GM12878 (cell line): ENCODE measurements at places on chromosomes 12 and 14.
A peak's percentile ranks its signal among the peaks of the same experiment; 100 is the strongest.

- DNase-seq = no peak
These were observed 116.2 kb downstream of the EGLN3 start for GRCh38 chr14:33834466-33835260.

DNA sequence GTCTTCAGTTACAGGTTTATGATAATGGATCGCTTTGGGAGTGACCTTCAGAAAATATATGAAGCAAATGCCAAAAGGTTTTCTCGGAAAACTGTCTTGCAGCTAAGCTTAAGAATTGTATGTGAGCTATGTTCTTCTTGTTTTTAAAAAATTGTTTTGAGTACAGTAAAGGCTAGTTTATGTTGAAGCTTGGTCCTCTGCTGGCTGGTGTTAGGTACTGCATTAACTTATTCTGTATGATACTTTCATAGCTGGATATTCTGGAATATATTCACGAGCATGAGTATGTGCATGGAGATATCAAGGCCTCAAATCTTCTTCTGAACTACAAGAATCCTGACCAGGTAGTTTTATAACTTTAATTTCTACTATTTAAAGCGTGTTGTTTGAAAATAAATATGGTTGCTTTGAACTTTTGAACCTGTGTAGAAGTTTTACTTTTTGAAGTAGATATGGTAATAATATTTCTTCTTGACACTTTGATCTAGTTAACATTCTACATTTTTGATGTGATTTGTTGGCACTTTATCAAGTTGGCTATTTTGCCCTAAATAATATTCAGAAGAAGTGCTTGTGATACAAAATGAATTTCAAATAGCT lies 55.7 kb downstream of the VRK1 start:
- DNase-seq = peak; percentile 4

DNA sequence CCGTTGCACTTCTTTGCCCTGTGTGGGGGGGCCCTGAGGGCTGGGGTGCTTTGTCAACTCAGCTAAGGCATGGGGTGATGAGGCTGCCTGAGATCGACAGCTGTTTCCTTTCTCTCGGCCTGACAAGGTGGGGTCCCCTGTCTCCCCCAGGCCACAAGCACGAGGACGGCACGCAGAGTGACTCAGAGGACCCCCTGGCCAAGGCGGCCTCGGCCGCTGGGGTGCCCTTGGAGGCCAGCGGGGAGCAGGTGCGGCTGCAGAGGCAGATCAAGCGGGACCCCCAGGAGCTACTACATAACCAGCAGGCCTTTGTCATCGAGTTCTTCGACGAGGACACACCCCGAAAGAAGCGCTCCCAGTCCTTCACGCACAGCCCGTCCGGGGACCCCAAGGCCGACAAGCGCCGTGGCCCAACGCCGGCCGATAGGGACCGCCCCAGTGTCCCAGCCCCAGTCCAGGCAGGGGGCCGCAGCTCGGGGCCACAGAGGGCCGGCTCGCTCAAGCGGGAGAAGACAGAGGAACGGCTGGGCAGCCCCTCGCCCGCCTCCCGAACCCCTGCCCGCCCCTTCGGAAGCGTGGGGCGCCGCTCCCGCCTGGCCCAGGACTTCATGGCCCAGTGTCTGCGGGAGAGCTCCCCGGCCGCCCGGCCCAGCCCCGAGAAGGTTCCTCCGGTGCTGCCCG lies 18.8 kb downstream of the CEP170B start:
- DNase-seq = no peak

- DNase-seq = no peak
These were observed 1662.6 kb upstream of the SEL1L start for GRCh38 chr14:83196236-83196635.

DNA sequence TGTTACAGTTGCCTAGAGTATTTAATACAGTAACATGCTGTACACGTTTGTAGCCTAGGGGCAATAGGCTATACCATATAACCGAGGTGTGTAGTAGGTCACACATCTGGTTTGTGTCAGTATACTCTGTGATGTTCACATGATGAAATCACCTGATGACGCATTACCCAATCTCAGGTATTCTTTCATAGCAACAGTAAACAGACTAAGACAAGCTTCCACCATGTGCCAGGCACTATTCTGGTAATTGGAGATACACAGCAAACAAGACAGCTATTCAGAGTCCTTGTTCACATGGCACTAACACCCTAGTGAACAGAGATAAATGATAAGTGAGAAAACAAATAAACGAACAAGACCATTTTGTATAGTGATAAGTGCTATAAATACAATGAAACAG lies 3.8 kb upstream of the PDE3A start:
- DNase-seq = no peak

GRCh38 chr12:51124504-51124903 lies 41.1 kb upstream of the CSRNP2 start:
- no peak for DNase-seq

GRCh38 chr12:104073699-104074098 lies 9.4 kb downstream of the HCFC2 start:
- DNase-seq = no peak

DNA sequence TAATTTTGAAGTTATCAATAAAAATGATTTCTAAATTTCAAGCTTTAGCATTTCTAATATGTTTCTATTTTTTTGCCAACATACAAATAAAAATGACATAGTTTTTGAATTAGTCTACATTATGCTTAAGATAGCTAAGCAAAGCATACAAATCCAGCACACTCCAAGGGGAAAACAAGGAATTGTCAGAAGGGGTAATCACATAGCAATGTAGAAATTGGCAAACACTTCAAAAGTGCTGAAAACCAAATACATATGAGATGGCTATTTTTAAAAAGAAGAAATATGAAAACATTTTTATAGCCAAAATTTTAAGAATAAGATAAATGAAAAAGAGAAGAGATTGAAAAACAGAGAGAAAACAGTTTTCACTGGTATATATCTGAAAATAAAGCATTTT lies 308.0 kb downstream of the SLC6A15 start:
- DNase-seq = no peak

DNA sequence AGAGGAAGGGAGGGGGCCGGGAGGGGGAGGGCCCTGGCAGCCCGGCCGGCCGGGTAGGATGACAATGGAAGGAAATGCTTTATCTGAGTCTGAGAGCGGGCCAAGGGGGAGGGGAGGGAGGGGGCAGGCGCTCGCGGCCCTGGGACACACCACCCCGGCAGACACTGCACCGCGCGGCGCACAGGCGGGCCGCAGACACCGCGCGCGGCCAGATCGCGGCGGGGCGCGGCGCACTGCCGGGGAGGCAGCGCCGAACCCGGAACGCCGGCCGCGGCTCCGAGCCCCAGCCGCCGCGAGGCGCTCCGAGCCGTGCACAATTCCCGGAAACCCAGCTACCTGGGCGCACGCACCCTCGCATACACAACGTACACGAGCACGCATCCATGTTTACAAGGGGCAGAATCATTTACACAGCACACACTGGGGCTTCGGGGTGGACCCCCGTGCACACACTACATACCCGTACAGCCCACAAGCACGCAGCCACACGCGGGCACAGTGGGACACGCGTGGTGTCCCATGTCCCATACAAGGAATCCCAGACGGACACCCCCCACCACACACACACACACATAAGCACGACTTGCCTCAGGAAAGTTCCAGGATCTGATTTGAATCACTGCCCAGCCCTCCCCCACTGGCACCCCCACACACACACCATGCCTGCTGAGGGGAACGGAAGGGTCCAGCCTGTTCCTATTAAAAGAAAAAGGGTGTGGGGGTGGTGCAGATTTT lies at the start of gene HDAC7:
HDAC7 (minus strand) TSS at position 8 of the 735 bp plus-strand sequence. CDS start 118 bp downstream, outside the sequence.
- DNase-seq = no peak

DNA sequence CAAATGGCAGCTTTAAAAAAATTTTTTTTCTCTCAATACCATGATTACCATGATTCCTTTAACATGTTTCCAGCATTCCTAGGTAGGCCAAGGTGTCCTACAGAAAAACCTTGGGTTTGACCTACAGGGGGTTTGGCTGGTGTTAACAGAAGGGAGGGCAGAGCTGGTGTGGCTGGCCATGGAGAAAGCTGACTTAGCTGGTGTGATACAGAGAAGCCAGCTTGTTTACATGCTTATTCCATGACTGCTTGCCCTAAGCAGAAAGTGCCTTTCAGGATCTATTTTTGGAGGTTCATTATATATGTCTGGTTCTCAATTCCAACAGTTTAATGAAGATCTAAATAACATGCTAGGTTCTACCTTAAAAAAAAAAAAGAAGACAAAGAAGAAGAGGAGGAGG lies 68.6 kb downstream of the EEA1 start:
- DNase-seq = no peak

- no peak for DNase-seq
These were observed 121.3 kb downstream of the PDE3A start for GRCh38 chr12:20489645-20490044.

GRCh38 chr14:83163016-83163415 lies 1629.4 kb upstream of the SEL1L start:
- DNase-seq = no peak

DNA sequence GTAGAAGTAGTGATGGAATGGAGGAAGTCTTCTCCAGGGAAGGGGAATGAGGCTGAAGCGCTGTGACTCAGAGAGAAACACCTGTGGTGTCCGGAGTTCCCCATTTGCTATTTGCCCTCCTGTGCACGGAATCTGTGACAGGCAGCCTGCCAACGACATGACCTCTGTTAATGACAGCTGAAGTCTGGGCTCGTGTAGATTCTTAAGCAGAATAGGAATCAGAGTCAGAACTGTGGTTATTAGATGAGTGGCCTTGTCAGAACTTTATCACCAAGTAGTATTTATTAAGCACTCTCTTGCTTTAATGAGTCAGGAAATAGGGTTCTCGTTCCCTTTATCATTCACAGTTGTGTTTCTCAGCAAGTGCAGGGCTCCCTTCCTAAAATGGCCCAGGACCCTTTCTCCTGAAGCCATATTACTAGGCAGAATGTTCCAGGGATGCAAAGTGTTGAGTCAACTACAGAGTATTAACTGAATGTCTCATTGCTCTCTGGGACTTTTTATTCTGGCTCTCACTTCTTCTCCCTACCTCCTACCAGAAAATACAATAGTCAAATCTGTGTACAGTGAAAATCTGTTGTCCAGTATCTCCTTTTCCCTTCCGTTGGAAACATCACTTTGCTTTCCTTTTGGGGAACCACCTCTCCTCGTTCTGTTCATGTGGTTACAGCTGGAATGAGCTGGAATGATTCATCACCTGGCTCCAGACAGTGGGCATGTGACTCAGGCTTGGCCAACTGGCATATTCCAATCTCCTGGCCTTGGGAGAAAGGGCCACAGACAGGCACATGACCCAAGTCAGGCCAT lies 77.8 kb upstream of the MAX start:
- peak; percentile 94 for DNase-seq

- no peak for DNase-seq
These were observed 1159.7 kb downstream of the BCL11B start for GRCh38 chr14:98112194-98112780.

DNA sequence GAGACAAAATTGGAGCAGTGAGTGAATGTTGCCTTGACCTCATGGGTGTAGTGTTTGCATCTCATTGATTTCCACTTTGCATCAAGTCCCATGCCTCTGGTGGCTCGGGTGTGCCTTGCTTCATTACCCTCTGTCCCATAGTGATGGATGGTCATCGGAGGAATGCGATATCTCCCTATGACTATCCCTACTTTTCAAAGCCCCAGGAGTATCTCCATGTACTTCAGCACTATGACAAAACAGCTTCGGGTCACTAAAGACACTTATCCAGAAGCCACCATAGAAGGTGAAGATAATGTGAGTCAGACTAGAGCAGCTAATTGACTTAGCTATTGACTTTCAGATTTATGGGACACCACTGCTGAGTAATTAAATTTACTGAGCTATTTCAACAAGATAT lies 355.1 kb upstream of the CCDC196 start:
- no peak for DNase-seq

DNA sequence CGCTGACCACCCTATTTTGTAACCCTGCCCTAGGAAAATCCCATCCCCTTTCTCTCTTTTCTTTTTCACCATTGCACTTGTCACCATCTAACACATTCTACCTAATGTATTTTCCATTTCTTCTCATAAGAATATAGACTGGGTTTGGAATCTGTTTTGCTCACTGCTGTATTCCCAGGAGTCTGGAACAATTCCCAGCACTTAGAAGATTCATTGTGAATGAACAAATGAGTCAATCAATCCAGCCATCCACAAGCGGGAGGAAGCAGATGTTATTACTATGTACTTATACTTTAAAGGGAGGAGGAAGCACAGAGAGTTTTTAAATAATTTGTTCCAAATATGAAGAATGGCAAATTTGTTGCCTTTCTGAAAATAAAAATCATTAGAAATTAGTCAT lies 142.1 kb downstream of the KIF21A start:
- no peak for DNase-seq

DNA sequence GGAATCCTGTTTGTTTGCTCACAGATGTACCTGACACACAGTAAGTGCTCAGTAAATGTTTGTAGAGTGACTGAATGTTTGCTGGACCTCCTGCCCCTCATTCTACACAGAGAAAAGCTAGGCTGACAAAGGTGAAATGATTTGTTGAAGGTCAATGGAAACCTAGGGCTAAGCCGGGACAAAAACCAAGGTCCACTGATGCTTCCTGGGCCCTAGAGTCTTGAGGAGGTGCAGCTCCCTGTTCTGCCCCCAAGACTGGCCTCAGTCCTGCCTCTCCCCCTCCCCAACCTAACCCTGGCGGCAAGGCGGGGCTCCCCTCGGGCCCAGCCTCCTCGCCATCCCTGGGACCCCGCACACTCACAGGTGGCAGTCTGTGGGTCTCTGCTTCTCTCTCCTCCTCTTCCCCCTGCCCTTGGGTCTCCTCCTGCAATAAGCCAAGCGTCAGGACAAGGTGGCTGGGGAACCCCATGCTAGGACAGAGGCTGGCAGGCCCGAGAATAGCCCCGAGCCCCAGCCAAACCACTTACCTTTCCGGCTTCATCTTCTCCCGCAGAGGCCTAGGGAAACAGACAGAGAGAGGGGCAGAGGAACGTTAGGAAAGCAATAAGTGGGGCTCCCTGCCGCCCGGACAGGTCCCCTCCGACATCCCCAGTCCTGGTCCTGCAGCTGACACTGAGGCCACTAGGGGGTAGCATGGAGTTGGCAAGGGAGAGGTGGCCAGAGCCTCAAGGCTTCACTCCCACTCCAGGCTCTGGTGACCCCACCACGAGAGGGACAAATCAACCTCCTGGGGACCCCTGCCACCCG lies 9.3 kb downstream of the PGF start:
- no peak for DNase-seq

DNA sequence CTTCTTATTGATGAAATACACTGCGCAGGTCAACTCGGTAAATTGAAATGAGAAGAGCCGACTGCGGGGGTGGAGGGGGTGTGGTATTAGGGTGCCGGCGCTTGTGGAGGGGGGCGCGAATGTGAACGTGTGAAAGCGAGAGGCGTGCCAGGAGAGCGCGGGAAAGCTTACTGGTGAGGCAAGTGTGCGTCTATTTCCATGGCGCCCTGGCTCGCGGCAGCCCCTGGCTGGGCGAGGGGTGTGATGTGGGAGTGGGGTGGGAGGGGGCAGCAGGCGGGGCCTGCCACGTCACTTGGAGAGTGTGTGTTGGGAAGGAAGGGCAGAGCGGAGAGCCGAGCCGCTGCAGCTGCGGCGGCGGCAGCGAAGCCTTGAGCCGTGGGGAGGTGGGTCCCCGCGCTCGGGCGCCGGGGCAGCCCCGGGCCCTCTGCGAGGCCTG lies 88.8 kb downstream of the GALNT8 start:
- no peak for DNase-seq

DNA sequence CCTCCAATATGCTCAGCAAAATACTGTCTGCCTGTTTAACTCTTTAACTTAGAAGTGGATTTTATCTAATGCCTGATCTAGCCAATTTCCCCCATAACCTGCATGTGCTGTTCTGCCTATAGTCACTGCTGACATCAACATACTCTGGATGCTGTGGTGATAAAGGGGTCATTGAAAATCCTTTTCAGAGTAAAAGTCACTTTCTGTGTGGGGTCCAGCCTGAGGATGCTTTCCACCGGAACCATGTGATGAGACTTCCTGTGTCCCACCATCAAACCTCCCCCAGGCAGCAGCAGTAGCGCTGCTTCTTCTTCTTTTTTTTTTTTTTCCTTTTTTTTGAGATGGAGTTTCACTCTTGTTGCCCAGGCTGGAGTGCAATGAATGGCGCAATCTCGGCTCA lies 607.0 kb downstream of the BCL11B start:
- DNase-seq = no peak
